ENCODE measurements at places on chromosomes 13 and 19.

GRCh38 chr13:92602560-92602959 is 624.0 kb upstream of the GPC6 start:
- DNase-seq, result no peak

DNA sequence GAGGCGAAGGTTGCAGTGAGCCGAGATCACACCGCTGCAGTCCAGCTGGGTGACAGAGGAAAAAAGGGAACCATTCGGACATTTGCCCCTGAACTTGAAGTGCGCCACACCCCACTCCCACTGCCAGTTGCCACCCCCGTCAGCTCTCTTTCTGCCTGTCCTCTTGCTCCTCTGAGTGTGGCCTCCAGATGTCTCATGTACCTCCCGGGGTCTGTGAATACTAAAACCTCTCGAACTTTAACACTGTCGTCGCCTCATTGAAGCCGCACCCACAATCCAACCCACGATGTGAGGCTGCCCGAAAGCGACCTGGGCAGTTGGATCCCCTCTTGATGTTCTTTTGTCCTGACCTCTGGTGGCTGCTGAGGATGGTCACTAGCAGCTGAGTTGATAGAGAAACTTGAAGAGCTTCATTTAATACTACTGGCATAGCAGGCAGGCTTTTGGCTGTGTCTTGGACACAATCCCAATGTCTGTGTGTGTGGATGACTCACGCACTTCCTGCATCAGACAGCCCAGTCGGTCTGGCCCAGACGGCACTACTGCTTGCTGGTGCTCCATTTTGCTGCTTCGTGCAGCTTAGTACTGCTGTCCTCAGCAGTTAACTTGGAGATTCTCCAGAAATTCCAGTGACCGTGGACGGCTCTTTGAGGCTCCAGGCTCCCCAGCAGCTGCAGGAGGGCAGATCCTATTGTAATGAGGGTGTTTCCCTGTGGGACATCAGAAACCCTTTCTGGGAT is 4.2 kb downstream of the FPR3 start:
- peak; percentile 81 for DNase-seq

- no peak for DNase-seq
Observed at GRCh38 chr13:100314132-100314910, 225.4 kb downstream of the PCCA start.

DNA sequence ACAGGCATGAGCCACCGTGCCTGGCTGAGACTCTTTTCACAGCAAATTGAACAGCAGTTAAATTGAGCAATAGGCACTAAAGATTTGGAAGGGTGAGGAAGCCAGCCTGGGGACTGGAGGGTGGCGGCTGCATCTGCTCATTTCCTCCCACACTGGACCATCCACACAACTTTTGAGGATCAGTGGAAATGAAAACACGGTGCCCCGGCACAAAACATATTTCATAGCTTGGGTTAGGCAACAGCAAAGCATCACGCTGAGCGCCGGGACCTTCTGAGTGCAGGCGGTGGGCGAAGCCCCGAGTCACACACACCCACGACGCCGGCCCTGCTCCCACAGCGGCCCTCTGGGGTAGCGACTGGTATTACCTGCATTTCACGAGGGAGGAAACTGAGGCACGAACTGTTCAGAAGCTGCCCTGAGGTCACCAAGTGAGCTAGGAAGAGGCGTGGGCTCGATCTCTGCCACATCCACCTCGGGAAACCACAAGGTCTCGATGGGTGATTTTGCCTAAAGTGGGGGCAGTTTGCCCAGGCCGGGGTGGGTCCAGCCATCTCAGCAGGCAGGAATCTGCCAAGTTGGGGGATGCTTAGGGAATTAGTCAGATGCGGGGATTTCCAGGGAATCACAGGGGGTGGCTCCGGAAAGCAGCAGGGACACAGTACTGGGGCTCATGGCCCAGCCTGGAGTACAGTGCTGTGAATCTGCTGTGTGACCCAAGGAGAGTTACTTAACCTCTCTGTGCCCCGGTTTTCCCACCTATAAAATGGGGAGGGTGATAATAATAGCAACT is 3.5 kb upstream of the SBNO2 start:
- peak; percentile 83 for DNase-seq
